Activated CD8-positive, alpha-beta T cell treated with anti-CD3 and anti-CD28 coated beads, Interleukin-2, amount 10 ng/mL, durations not matched to agents 7 days and 5 days (primary cell): ENCODE measurements at places on chromosomes 5 and 9. TPM values are rescaled to one million over a fixed set of nuclear protein-coding genes. Genes with fewer than 3 reads are reported as not detected.
A peak's percentile ranks its signal among the peaks of the same experiment; 100 is the strongest.

- no peaks in the 10 kb centered on the region for H3K4me1 ChIP-seq
- H3K27me3 ChIP-seq, result peaks cover 17% of the 10 kb centered on the region
- H3K36me3 ChIP-seq, result no peaks in the 10 kb centered on the region
These were observed 11.4 kb downstream of the CAMK2A start for GRCh38 chr5:150278046-150278730.

DNA sequence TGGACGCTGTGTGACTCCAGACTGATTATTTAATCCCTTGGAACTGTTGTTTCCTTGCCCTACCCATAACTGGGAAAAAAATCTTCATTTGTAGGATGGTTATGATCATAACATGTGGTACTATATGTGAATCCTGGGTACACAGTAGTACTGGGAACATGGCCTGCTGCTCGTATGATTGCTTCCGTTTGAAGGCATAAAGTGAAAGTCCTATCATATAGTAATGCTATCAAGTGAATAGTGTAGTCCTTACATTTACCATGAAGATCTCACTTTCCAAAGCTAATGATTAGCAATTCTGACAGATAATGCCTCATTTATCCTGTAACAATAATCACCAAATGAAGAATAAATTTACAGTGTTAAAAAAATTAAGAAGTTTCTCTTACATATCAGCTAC lies 53.2 kb downstream of the MEF2C start:
- H3K27ac ChIP-seq, result no peak overlapping the region
- H3K4me1 ChIP-seq, result peaks cover 38% of the 10 kb centered on the region
- H3K4me3 ChIP-seq, result no peak overlapping the region
- peaks cover 3% of the 10 kb centered on the region for H3K27me3 ChIP-seq

The GPR150 gene
- total RNA-seq, result 0.74 TPM

The RNF180 gene
- total RNA-seq, result not detected

- no peak for DNase-seq
- peak overlapping the region; percentile 18 for H3K27ac ChIP-seq
- H3K36me3 ChIP-seq, result peaks cover 3% of the 10 kb centered on the region
These were observed 3.9 kb downstream of the RASGRF2 start for GRCh38 chr5:80963966-80964481.

The CD14 gene
- total RNA-seq, result 0.42 TPM
